ENCODE measurements at places on chromosomes 7 and 10.

GRCh38 chr7:7779888-7780287 is 61.5 kb upstream of the RPA3 start:
- no peak for DNase-seq

- no peak for DNase-seq
Observed at GRCh38 chr7:27103489-27104226, 1.2 kb upstream of the HOXA2 start.

DNA sequence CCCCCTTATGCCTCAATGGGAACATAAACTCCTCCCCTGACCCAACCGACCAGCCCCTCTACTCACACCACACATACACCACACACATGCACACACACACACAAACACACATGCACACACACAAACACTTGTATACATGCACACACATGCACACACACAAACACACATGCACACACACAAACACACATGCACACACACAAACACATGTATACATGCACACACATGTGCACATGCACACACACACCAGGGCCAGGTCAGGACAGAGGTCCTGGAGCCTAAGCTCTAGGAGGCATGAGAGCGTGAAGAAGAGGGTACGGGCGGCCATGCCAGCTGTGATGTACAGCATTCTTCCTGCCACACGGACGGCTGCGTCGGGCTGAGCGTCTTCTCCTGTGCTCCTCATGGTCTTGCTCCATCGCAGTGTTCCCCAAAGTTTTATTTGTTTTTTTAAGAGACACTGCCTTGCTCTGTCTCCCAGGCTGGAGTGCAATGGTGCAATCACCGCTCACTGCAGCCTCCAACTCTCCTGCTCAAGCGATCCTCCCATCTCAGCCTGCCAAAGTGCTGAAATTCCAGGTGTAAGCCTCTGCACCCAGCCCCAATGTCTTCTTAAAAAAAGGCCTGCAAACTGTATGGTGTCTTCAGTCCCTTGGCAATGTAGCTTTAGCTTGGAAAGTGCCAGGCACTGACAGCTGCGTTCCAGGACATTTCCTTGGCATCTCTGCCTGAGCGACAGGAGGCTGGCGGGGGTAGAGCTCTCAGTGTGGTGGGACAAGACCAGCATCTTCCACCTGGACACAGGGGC is 38.8 kb upstream of the INPP5A start:
- DNase-seq = no peak

- no peak for DNase-seq
Observed at GRCh38 chr7:90717296-90718060, 121.4 kb downstream of the CDK14 start.

- no peak for DNase-seq
Observed at GRCh38 chr10:111137587-111137986, 60.8 kb downstream of the ADRA2A start.

DNA sequence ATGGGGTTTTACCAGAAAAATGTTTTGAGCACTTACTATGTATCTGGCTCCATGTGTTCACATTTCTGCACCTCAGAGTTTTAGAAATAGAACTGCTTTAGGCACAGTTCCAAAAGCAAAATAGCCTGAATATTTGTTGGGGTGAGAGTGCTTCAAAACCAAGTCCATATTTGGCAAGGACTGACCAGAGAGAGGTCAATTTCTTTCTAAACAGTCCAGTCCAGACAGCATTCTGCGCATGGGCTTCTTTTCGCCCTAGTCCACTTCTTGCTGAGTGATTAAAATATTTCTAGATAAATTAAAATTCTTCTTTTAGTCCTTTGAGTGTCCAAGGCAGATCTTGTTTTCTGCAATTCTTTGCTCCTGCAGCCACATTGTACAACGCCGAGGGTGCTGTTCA is 427.0 kb downstream of the PHTF2 start:
- DNase-seq = no peak

GRCh38 chr10:22017283-22018020 is 13.9 kb upstream of the DNAJC1 start:
- no peak for DNase-seq

DNA sequence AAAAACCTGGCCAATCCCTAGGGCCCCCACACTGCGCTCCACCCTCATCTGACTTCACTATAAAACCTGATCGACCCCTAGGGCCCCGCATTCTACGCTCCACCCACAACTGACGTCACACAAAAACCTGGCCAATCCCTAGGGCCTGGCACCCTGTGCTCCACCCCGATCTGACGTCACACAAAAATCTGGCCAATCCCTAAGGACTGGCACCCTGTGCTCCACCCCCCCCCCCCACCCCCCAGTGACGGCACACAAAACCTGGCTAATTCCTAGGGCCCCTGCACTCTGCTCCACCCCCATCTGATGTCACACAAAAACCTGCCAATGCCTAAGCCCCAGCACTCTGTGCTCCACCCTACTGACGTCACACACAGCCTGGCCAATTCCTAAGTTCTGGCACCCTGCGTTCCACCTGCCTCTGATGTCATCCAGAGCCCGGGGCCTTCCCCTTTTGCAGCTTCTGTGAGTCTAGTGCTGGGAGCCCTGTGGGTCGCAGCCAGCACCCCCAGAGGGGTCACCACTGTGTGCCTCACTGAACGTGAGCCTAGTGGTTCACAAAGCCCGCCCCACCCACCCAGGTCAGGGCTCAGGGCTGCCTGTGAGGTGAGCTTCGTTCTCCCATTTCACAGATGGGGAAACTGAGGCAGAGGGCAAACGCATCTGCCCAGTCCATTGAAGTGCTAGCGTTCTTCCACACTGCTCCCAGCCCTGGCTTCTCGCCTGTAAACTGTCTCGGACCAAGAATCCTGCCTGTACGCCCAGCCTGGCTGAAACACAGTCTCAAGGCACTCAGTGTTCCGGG is 40.6 kb downstream of the MICALL2 start:
- no peak for DNase-seq

- peak; percentile 97 for DNase-seq
Observed at GRCh38 chr10:110226543-110226925, 19.1 kb downstream of the MXI1 start.

- DNase-seq = peak; percentile 54
Observed at GRCh38 chr10:7475046-7475911, 64.4 kb upstream of the SFMBT2 start.

DNA sequence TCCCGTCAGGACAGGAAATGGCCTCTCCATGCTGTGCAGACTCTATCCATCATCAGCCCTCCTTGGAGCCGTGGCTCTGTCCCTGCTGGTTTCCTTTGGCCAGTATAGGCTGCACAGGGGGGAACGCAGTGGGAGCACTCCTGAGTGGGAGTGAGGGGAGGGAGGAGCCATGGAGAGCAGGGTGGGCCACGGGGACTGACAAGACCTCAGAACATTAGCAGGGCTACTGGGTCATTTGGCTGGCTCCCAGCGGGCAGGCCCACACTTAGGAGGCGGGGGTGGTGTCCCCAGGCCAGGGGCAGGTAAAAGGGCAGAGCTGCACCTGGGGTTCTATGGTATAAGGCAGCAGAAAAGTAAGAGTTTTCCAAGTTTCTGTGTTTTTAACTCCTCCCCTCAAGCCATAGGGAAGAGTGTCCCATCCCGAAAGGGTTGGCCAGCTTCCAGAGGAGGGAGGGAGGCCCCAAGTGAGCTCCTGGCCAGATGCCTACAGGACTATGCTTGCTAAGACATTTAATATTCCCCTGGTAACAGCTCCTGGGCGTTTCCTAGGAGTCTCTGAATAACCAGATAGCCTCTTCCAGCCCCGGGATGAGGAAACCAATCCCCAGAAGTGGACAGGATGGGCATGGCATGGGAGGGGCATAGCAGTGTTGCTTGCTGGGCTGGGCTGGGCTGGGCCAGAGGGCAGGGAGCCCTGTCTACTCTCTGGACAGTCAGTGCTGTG is 5.5 kb upstream of the OPN4 start:
- no peak for DNase-seq

DNA sequence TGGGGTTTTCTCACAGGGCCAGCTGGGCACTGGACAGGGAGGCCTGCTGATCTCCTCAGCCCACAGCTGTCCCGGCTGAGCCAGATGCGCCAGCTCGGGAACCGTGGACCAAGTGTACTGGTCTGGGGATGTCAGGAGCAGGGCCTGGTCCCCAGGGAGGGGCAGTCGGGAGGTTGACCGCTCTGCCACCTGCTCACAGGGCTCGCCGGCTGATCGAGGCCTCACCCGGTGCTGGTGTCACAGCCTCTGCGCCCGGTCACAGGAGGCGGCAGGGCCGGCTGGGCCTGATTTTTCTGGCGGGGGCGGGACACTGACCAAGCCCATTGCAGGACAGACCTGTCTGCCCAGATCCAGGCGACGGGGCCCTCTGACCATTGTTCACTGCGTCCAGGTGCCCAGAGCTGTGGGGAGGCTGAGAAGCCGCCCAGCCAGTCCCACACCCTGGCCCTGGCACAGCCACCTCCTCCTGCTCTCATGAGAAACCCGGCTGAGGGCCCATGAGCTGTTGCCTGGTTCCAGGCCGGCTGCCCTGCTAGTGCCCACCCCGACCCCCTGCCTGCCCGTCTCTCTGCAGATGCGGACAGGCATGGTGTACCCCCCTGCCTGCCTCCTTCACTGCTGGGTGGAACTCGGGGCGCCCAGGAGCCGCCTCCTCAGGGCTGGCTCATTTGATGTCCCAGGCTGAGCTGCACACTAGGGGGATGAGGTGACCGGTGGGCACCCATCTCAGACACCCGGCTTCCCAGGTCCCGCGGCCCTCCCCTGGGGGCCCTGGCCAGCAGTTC is 3.0 kb upstream of the TMEM184A start:
- no peak for DNase-seq

GRCh38 chr7:119630406-119630969 is 642.5 kb upstream of the KCND2 start:
- no peak for DNase-seq

- DNase-seq = no peak
Observed at GRCh38 chr7:158228986-158229385, 358.6 kb downstream of the PTPRN2 start.

DNA sequence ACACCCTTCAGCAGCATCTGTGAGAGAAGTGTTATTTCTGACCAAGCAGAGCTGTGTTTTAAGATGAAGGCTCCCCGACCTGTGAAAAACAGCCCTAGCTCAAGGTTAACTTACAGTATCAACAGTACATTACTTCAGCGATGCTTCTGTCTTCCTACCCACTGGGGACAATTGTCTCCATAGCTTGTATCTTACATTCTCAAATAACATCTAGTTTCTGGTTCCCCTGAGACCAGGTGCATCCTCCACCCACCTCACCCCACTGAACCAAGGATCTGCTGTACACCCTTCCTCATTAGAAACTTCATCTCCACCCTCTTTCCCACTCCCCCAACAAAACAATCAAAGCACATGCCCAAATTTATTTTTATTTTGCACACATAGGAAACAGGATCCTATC is 102.0 kb downstream of the VOPP1 start:
- no peak for DNase-seq

DNA sequence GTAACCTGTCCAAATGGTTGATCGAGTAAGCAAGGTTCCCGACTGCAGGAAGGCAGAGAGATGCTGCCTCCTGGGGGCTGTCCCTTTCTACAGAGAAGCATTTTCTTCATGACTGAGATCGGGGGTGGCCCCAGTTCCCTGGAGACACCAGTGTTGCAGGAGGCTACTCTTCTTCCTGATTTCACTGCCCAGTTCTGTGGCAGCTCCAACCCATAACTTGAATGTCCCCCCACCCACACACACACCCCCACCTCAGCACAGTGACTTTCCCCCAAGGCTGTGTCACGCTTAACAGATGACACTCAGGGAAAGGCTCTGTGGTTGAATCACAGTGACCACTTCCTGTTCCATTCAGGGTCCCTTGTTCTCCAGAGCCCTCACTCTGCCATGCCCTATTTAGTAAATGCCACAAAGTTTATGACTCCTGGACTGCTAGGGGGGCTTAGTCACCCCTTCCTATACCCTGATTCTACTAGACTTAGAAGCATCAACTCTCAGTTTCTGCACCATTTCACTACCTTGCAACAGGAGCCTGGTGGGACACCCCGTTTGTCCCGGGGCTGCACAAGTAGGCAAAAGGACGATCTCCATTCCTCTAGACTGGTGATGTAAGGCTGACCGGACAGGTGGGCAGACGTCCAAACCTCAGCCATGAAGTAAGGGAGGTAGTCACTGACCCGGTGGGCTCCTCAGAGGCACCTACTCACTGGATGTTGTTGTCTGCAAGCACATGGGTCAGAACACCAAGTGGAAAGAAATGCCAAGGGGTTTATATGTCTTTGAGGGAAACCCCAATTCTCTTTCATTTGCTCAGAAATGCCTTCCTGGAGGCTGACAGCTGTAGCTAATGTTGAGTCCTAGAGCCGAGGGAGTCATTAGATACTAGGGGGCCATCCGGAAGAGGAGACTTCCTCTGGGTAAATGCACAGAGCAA is 31.3 kb upstream of the SMC3 start:
- DNase-seq = no peak

DNA sequence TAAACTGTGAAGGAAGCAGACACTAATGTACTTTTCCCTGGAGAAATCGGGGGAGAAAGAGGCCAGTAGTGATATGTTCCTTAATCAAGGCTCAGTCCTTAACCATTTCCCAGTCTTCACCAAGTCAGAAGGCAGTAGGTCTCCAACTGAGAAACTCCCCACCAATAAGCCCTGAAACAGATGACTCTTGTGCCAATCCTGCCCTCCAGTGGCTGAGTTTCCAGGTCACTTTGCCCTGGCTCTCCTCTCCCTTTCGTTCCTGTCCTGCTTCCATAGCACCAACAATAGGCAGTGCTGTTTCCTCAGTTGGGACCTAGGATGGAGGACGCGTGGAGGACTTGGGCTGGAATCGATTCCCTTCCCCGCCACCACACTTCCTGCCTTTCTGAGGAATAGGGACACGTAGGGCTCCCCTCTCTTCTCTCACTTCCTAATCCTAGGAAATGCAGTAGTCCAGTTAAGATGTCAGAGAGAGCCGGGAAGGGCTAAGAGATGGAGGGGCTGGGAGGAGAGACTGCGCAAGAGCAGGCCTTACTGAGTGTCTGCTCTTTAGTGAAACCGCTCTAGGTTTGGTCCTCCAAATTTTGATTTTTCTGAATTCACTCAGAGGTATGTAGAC is 23.4 kb downstream of the ATOH7 start:
- peak; percentile 60 for DNase-seq

- DNase-seq = no peak
Observed at GRCh38 chr7:98870807-98871491, 1.1 kb upstream of the TMEM130 start.

- no peak for DNase-seq
Observed at GRCh38 chr10:119297207-119297968, 90.0 kb downstream of the GRK5 start.

GRCh38 chr7:6433784-6434615 is 13.8 kb downstream of the DAGLB start:
- no peak for DNase-seq

GRCh38 chr10:74056050-74056818 is 58.3 kb downstream of the VCL start:
- DNase-seq = no peak

- DNase-seq = no peak
Observed at GRCh38 chr10:10533437-10533836, 484.2 kb upstream of the CELF2 start.

GRCh38 chr7:27771111-27771510 is 31.1 kb downstream of the TAX1BP1 start:
- no peak for DNase-seq

- no peak for DNase-seq
Observed at GRCh38 chr10:113230011-113230610, 280.1 kb downstream of the TCF7L2 start.
